CD4-positive, alpha-beta T cell treated with Interleukin-21 for 1 hour (primary cell): ENCODE measurements at places on chromosomes 2 and 18.
A peak's percentile ranks its signal among the peaks of the same experiment; 100 is the strongest.

DNA sequence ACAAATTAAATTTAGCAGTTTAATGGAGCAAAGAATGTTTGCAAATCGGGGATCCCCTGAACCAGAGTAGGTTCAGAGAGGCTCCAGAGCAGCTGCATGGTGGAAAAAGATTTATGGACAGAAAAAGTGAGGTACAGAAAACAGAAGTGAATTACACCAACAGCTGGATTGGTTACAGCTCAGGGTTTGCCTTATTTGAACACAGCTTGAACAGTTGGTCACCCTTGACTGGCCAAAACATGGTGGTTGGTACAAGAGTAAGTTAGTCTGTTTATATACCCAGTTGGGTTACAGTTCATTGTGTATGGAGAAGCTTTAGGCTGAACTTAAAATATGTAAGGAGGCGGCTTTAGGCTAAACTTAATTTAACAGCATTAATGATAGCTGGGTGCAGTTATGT is 5.4 kb upstream of the CDCA7 start:
- DNase-seq: no peak

- no peak for DNase-seq
Observed at GRCh38 chr2:166516712-166517303, 22.8 kb upstream of the SCN7A start.

DNA sequence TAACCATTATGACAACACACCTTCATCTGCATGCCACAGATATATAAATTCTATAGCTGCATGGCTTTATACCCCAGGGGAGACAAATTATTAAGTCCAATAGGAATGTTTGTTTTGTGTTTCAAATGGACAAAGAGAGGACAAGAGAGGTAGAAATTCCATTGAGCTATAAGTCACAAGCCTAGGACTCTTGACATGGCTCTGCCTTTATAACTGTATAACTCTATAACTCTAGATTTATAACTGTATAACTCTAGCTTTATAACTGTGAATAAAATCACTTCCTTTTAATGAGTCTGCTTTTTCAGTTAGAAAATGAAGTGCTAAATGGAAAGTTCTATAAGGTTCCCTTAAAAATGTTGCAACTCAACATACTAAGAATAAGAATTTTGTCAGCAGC is 106.4 kb downstream of the SCN9A start:
- no peak for DNase-seq

DNA sequence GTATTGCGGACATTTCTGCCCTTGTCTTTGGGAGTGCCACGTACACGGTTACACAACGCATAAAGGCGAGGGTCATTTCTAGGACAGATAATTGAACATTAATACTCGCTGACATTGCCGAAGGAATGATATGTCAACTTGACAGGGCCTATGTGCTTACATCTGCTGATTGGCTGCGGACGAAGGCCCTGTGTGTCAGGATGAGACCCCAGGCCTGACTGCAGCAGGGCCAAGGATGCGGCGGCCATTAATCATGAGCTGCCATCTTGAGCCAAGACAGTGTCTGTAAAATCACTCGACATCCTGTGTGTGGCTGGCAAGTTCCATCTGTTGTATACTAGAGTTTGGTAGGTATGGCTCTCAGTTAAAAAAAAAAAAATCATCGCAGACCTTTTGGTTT is 96.6 kb downstream of the MEIS1 start:
- DNase-seq: no peak

- DNase-seq: no peak
Observed at GRCh38 chr2:37350034-37350433, 5.6 kb downstream of the QPCT start.

- no peak for DNase-seq
Observed at GRCh38 chr2:100178864-100179263, 36.5 kb upstream of the AFF3 start.

DNA sequence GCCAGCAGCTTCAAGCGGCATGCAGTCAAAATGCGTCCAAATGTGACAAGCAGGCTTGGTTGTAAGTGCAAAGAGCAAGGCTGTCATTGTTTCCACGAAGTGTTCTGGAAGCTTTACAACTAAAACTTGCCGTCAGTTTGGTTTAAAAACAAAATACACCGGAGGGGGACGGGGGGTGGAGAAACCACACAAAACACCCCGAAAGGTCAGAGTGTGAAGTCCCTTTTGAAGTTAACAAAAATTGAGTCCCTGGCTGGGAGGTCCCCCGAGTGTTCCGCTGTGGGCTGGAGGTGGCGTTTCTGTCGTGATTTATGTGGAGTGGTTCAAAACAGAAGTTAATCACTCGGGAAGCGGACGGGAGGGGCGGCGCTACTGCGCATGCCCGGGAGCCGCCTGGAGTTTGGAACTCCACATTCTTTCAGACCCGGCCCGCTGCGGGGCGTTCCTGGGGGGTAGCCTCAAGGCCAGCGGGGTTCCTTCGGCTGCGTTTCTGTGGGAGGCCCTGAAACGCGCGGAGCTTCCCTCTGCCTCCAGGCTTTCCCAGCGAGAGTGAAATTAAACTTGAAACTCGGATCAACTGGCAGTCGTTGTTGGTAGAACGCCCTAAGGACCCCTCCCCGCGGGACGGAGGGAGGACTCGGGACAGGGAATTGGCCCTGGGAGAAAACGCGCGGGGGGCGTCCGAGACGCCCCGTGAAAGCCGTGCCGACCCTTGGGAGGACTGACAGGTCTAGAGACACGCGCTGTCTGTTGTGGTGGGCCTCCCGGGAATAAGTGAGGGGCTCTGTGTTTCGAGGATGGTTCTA is 1.4 kb downstream of the TGIF1 start:
- peak; percentile 85 for DNase-seq

- no peak for DNase-seq
Observed at GRCh38 chr2:148022882-148023281, 2.0 kb downstream of the MBD5 start.

DNA sequence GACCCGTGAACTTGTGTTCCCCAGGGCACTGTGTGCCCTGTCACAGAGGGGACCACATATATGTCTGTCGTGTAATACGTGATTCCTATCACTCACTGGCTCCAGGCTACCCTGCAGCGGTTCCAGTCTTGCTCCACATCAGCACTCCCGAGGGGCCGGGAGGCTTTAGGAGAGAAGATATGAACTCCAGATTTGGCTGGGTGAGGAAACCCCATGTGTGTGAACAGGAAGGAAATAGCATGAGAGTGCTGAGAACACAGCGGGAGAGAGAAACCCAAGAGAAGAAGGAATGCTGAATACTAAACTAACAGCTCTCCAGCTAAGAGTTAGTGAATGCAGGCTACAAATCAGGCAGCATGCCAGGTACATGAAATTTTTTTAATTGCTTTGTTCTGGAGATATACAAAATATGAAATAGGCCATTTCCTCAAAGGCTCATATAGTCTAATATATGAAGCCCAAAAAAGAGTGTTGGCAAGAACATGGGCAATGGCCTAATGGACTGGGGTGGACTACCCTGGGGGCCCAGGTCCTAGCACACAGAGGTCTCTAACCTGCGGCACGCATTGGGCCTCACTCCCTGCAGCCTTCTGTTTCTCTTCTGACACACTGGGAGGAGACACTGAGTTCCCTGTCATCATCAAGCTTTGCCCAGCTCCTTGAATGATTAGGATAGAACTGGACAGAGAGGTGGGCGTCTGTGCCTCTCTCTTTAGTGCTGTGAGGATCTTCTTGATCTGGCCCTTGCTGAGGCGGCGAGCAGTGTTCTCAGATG is 372.8 kb upstream of the RAB6C start:
- no peak for DNase-seq

DNA sequence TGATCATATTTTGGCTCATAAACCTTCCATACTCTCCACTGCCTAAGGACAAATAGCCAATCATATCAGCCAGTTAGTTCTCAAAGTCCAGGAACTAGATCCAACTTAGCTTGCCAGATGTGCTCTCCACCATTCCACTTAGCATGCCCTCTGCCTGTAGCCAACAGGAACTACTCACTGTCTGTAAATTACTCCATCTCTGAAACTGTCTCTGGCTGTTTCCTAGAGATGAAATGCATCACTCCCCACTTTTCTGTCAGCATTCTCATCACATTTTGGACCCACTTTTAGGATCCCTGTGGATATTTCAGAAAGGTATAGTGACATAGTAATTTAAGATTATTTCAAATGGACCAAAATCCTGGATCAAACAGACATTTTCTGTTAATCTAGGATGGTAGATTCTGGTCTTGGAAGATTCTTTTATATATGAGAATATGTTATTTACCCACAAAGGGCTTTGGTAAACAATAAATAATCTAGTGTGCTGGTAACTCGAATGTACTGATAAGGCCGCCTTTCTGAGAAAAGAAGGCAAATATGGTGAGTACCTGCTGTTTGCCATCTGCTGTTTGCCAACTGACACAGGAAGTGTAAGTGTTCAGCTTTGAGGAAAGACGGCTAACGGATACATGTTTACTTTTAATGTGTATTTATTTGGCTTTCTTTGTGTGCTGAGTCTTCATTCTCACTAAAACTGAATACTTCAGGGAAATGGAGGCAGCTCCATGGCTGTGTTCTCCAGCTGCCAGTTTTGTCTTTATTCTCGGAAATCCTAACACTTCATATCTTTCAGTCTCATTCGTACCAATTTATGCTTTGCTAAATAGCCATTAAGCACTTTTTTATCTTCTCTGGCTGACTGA is 79.5 kb downstream of the EVA1A start:
- DNase-seq: no peak

- DNase-seq: no peak
Observed at GRCh38 chr2:28499282-28499681, 3.4 kb downstream of the PLB1 start.

DNA sequence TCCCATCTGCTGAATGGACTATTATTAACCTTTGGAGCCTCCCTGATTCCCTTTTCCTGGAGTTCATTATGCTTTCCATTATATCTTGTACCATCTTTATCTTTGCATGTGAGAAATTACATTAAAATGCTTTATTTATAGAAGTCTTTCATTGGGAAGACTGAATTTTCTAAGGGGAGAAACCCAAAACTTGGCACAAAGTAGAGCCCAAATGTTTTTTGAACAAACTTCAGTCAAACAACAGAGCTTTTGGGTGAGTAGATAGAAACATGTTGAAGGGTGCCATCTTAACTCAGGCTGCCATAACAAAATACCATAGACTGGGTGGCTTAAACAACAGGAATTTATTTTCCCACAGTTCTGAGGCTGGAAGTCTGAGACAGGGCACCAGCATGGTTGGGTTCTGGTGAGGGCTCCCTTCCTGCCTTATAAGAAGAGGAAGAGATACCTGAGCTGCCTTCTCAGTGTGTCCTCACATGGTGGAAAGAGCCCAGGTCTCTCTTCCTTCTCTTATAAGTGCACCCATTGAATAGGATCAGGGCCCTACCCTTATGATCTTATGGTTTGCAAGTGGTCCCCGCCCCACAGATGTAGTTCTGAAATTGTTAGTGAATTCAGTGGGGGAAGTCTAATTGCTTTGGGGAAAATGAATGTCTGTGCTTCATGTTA is 19.2 kb downstream of the RALB start:
- no peak for DNase-seq

DNA sequence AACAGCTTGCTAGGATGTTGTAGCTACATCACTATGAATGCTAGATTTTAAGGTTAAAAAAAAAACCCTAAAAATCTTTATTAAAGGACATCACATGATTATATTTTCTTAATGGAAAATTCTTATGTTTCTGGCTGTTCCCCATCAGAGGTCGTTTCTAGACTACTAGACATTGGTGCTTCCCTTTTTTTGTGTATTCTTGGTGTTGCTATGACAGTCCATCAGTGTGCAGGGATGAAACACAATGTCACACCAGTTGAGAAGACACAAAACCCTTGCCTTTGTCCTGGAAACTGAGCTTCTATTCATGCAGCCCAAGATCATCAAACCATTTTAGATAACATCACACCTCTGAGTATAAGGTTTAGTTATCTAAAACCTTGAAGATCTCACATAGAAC is 19.9 kb upstream of the TMEM131 start:
- no peak for DNase-seq

- DNase-seq: no peak
Observed at GRCh38 chr2:51387235-51387634, 355.3 kb upstream of the NRXN1 start.

GRCh38 chr2:191389288-191389687 is 144.1 kb downstream of the MYO1B start:
- DNase-seq: no peak

GRCh38 chr2:105990624-105991023 is 203.5 kb downstream of the UXS1 start:
- no peak for DNase-seq

DNA sequence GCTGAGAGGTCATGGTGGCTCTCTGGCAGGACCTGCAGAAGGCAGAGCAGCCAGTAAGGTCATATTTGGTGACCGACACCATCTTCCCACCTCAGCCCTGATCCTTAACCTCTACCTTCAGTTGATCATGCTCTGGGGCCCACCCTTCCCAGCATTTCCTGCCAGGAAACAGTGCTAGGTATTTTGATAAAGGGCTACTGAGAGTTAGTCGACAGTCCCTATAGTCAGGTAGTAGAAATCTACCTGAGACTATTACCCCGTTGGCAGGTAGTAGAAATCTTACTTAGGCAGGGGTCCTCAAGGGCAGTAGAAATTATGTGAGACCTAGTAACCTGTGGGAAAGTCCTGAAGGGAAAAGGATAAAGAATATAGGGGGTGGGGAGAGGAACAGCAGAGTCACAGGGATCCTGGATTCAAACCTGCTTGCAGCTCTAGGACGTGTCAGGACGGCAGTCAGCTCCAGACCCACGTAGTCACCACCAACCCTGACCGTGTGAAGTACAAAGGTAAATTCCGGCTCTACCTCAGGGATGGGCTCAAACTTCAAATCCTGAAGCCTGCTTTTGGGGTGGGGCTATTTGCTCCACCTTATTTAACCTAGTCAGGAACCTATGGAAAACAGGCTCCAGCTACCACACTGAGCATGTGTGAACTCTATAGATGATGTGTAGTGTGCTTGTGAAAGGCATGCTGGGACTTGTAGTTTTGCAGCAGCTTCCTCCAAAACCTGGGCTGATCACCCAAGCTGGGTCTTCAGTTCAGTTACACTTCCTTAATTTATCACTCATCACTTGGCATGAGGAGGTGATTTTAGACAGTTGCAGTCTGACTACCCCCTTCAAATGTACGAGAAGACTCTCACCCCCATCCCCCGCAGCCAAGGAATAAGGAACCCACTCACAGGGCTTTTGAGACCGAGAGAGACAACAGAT is at the start of gene DQX1:
TSS of gene DQX1 (minus strand) at position 515 of the 932 bp plus-strand sequence. CDS start at position 13, 502 bp downstream.
- peak; percentile 56 for DNase-seq

GRCh38 chr2:213991453-213992108 is 419.3 kb upstream of the VWC2L start:
- no peak for DNase-seq

- peak; percentile 55 for DNase-seq
Observed at GRCh38 chr2:241271706-241272302, 43.7 kb downstream of the HDLBP start.
